Stimulated activated CD8-positive, alpha-beta memory T cell treated with anti-CD3 and anti-CD28 coated beads, Interleukin-15, amount 100 ng/mL, for 4 hours (primary cell): ENCODE measurements at places on chromosomes 6 and 20.

GRCh38 chr6:158122048-158122447, 46.0 kb downstream of the SERAC1 start:
- no peak for DNase-seq

GRCh38 chr20:14951105-14951504, 613.7 kb upstream of the FLRT3 start:
- DNase-seq: no peak

- DNase-seq: no peak
Observed at GRCh38 chr20:60031107-60031506, 72.9 kb downstream of the CDH26 start.

DNA sequence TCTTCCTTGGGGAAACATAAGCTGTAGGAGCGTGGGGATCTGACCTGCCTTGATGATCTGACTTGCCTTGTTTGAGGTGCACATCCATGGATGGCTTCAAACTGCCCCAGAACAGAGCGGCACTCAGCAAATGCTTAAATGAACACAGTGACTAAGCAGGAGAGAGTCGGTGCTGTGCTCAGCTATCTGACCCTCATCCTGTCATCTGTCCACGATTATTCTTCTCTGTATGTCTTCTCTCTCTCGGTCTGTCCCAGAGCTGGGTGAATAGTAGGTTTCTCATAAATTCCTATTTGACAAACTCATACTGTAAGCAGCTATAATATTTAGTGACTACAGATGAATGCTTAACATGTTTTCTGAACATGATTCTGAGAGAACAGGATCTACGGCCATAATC, 37.3 kb downstream of the TRAM2 start:
- no peak for DNase-seq

- peak; percentile 30 for DNase-seq
Observed at GRCh38 chr20:8305449-8305978, 173.4 kb downstream of the PLCB1 start.

DNA sequence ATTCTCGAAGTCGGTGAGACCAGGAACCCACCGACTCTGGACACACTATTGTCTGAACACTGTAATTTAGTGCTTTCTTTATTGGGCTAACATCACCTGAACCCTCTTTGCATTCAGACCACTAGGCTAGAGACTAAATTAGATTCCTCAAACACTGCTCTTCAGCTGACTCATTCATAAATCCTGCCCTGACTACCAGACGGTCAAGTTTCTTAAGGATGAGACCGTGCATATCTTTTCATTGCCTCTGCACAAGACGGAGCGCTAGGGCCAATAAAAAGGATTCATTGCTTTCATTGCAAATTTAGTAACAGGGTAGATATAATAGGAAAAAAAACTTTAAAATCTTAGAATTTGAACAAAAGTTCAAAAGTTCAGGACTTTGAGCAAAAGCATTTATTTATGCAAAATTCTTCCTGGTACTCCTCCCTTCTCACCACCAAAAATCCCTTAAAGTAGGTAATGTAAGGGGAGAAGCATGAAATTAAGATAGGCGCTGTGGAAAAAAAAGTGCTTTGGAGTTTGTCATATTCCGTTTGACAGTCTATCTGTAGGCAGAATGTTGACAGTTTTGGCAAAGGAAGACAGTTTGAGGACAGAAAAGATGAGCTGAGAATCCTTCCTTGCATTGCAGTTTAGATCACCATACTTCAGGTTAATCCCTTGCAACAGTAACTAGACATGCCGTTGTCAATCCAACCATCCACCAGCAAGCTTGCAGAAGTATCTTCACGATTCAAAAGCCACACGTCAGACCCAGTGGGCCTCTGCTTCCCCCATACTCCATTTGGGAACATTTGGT, 328.6 kb upstream of the JARID2 start:
- no peak for DNase-seq

GRCh38 chr6:167856999-167857660, 30.4 kb downstream of the AFDN start:
- DNase-seq: no peak

DNA sequence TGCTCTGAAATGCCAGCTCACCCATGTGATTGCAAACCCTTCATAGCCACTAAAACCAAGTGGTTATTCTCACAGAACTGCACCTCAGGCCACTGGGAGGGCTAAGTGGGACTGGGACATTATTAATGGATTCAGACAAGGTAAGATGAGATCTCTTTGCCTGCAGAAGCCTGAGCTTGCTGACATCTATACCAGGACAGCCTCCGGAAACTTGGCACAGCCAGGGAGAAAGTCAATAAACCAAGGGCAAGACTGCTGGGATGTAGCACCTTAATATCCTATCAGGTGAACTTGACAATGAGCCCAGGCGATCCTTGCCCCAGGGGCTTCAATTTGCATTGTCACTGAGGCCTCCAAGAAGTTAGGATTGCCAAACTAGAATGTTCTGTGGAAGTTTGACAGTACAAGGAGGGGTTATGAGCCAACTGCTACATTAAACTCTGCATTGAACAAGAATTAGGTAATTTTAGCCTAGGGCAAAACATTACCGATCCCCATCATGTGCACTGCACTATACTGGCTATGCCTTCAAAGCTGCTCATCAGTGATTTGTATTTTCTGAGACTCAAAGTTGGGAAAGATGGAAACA, 60.1 kb upstream of the RALGAPA2 start:
- DNase-seq: no peak

GRCh38 chr20:38326309-38326708, 20.0 kb upstream of the LBP start:
- DNase-seq: no peak

DNA sequence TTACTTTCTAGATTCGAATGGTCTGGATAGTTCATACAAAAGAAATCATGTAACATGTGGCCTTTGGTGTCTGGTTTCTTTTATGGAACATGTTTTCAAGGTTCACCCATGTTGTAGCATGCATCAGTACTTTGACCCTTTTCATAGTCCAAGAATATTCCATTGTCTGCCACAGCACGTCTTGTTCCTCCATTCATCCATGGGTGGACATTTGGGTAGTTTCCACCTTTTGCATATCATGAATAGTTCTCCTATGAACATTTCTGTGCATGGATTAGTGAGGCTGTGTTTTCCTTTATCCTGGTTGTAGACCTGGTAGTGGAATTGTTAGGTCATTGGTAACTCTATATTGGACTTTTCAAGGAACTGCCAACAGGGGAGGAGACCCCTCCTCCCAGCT, 31.7 kb downstream of the GSTA3 start:
- DNase-seq: no peak

DNA sequence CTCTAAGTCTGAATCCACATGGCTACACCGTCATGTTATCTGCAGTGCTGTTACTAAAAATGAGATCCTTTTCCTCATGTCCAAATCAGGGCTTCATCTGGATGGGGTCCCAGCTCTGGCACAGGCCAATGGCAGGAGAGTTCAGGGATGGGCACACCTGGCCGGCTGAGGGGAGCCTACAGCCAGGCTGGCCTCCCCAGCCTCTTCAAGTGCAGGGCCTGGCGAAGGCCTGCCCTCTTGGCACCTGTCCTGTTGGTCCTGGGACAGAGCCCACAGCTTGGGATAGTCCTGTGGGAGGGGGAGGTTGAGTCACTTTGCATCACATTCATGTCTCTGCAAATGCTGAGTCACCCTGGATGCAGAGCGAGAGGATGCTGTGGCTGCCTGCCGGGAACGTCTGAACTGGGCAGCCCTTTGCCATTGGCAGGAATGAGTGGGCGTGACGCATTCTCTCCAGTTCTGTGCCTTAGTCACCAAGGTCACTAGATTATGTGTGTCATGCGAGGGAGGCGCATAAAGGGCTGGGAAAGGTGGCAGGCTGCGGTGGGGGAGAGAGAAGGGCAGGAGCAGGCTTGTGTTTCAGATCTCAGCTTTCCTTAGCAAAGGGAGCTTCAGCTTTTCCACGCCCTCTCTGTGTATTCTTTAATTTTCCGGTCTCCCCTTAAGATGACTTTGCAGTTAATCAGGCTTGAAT, 223.2 kb upstream of the ECI2 start:
- no peak for DNase-seq

DNA sequence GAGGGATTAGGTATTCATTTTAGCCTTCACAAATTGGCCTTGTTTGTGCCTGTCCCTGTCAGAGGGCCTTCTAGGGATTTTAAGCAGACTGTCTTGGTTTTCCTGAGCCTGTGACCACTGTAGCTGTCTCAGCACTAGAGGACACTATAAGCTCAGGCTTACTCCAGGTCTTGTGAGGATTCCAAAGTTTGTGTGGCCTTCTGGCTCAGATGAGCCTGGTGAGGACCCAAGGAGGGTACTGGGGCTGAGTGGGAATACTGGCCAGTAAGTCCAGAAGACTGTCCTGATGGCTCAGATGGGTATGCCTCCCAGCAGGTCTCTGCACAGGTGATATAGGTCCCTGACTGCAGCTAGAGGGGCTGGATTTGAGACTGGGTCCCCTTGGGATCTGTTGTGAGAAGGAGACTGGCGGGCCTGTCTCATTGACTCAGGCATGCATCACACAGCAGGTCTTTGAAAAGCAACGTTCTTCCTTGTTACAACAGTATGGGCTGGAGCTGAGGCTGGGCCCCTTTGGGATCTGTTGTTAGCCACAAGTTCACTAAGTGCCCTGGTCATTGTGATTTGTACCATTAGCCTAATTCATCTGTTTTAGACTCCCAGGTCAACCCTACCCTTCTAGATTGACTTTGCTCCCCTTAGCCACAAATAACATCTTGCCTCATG, 26.3 kb upstream of the TFB1M start:
- no peak for DNase-seq

GRCh38 chr6:133898263-133898662, 9.3 kb downstream of the TCF21 start:
- no peak for DNase-seq

- DNase-seq: no peak
Observed at GRCh38 chr6:36598739-36599318, 4.7 kb downstream of the SRSF3 start.
